ENCODE measurements at places on chromosomes 16 and 17. TPM values are rescaled to one million over a fixed set of nuclear protein-coding genes. Genes with fewer than 3 reads are reported as not detected.

The KRTAP4-4 gene
- not detected for total RNA-seq

The MILR1 gene
- 8.3 TPM for total RNA-seq

The CPNE2 gene
- total RNA-seq, result 16.1 TPM

The CACNG1 gene
- not detected for total RNA-seq

The OTOP3 gene
- not detected for total RNA-seq

The SAMD14 gene
- 8.8 TPM for total RNA-seq

The MFSD6L gene
- total RNA-seq, result 2.9 TPM

The EXOC3L1 gene
- total RNA-seq, result 3.2 TPM
